ENCODE measurements at places on chromosomes 5 and 9.

GRCh38 chr5:172626031-172626581 is 15.0 kb upstream of the NEURL1B start:
- no peak for DNase-seq

- no peak for DNase-seq
These were observed 5.7 kb downstream of the TRIM52 start for GRCh38 chr5:181255276-181255675.

GRCh38 chr9:72292256-72292682 is 72.7 kb downstream of the ZFAND5 start:
- DNase-seq, result no peak

DNA sequence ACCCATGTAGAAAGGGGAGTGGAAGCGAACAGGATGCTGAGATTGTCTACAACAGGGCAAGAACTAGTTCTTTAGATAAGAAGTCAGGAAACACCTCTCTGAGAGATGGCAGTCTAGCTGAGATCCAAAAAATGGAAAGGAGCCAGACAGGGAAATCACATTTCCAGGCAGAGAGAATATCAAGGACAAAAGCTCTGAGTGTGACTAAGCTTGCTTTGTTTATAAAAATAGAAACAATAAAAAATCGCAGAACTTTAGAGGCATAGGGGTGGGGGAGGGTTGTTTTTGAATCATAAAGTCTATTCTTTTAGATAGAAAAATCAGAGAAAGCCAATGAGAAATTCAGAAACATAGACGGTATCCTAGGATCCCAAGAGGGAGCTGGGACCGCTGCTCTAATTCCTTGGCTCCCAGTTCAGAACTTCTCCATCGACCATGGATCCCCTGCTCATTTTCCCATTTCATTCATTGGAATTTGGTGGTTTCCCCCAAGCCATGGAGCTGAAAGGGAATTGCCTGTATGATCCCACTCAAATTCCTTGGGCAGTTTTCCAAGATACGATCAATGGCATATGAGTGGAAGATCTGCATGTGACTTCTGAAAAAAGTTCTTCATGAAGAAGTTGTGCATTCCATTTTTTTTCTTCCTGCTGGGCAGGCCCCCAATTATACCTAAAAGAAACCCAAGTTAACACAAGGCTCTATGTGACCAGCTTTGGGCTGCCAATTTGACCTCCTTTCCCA is 182.0 kb downstream of the GRIA1 start:
- DNase-seq, result no peak

- DNase-seq, result no peak
These were observed 293.4 kb downstream of the CDK5RAP2 start for GRCh38 chr9:120286530-120286929.

DNA sequence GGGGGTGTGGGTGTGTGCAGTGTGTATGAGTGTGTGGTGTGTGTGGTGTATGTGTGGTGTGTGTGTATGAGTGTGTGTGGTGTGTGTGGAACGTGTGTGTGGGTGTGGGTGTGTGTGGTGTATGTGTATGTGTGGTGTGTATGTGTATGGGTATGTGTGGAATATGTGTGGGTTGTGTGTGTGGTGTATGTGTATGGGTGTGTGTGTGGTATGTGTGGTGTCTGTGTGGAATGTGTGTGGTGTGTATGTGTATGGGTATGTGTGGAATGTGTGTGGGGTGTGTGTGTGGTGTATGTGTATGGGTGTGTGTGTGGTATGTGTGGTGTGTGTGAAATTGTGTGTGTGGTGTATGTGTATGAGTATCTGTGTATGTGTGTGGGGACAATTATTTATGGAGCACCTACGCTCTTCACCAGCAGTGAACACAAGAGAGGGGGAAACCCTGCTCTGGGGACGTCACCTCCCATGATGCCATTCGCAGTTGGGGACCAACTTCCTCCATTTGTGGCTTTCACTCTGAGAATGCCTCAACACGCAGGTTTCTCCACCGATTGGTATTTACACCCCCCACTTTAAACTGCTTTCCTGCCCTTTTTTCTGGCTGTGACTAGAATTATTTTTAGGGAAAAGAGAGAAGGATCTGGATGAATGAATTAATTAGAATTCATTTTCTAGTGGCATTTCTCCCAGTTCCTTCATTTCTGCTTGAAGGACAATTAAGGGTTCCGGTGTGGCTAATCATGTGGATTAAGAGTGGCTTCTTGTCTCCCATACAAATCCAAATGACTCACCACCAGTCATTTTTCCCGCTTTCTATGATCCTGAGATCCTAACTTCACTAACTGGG is 238.1 kb downstream of the ROR2 start:
- DNase-seq, result no peak

All from coronary artery (tissue), 2 donors.